ENCODE measurements at places on chromosomes 5 and 9. TPM values are rescaled to one million over a fixed set of nuclear protein-coding genes. Genes with fewer than 3 reads are reported as not detected.

GRCh38 chr9:93205045-93205768 is 21.3 kb downstream of the WNK2 start:
- H3K4me3 ChIP-seq, result no peak overlapping the region
- no peak for DNase-seq
- no peaks in the 10 kb centered on the region for H3K36me3 ChIP-seq
- H3K27me3 ChIP-seq, result no peaks in the 10 kb centered on the region
- peak overlapping the region; percentile 81 for H3K27ac ChIP-seq

- H3K4me1 ChIP-seq, result no peaks in the 10 kb centered on the region
- H3K27ac ChIP-seq, result no peak within 1 kb of the TSS
- no peak within 1 kb of the TSS for H3K4me3 ChIP-seq
- no peaks in the 10 kb centered on the region for H3K36me3 ChIP-seq
These were observed at the start of gene OR1Q1 for GRCh38 chr9:122614362-122614761. Gene OR1Q1, plus strand, starts transcription at chr9:122614738. Its CDS starts 0 bp downstream, at chr9:122614738.

Gene PCDHGA6
- total RNA-seq, result 4.0 TPM

GRCh38 chr9:89864731-89865130 is 259.9 kb downstream of the GADD45G start:
- H3K4me3 ChIP-seq, result no peak overlapping the region
- no peak for DNase-seq
- no peaks in the 10 kb centered on the region for H3K36me3 ChIP-seq
- no peaks in the 10 kb centered on the region for H3K27me3 ChIP-seq

GRCh38 chr5:5667136-5667554 is 244.7 kb downstream of the ICE1 start:
- DNase-seq, result no peak
- H3K27ac ChIP-seq, result no peak overlapping the region
- H3K36me3 ChIP-seq, result no peaks in the 10 kb centered on the region
- H3K4me1 ChIP-seq, result no peaks in the 10 kb centered on the region

Gene SLC6A7
- 67.7 TPM for total RNA-seq

DNA sequence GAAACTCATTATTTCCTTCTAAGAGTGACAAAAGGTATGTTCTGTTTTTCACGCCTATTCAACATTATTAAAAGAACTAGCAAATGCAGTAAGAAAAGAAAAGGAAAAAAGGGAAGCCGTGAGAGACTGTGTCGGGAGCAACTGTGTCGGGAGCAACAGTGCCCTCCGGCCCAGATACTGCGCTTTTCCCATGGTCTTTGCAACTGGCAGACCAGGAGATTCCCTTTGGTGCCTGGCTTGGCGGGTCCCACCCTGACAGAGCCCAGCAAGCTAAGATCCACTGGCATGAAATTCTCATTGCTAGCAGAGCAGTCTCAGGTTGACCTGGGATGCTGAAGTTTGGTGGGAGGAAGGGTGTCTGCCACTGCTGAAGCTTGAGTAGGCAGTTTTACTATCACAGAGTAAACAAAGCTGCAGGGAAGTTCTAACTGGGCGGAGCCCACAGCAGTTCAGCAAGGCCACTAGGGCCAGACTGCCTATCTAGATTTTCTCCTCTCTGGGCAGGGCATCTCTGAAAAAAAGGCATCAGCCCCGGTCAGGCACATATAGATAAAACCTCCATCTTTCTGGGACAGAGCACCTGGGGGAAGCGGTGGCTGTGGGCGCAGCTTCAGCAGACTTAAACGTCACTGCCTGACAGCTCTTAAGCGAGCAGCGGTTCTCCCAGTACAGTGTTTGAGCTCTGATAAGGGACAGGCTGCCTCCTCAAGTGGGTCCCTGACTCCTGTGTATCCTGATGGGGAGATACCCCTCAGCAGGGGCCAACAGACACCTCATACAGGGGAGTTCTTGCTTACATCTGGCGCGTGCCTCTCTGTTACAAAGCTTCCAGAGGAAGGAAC is 1237.4 kb upstream of the CDH18 start:
- no peak for DNase-seq
- H3K36me3 ChIP-seq, result no peaks in the 10 kb centered on the region
- H3K4me3 ChIP-seq, result no peak overlapping the region
- no peaks in the 10 kb centered on the region for H3K4me1 ChIP-seq
- H3K27ac ChIP-seq, result no peak overlapping the region
- no peaks in the 10 kb centered on the region for H3K27me3 ChIP-seq

- no peaks in the 10 kb centered on the region for H3K4me1 ChIP-seq
- no peak overlapping the region for H3K4me3 ChIP-seq
- H3K27ac ChIP-seq, result no peak overlapping the region
- no peaks in the 10 kb centered on the region for H3K36me3 ChIP-seq
These were observed 33.2 kb downstream of the C9orf50 start for GRCh38 chr9:129587487-129588262.

- H3K27ac ChIP-seq, result peak overlapping the region; percentile 79
- H3K4me1 ChIP-seq, result peaks cover 15% of the 10 kb centered on the region
- no peak for DNase-seq
- H3K4me3 ChIP-seq, result no peak overlapping the region
- peaks cover 54% of the 10 kb centered on the region for H3K27me3 ChIP-seq
- no peaks in the 10 kb centered on the region for H3K36me3 ChIP-seq
These were observed 1.0 kb upstream of the SLIT3 start for GRCh38 chr5:169301986-169302385.

Gene SHB
- 29.9 TPM for total RNA-seq

DNA sequence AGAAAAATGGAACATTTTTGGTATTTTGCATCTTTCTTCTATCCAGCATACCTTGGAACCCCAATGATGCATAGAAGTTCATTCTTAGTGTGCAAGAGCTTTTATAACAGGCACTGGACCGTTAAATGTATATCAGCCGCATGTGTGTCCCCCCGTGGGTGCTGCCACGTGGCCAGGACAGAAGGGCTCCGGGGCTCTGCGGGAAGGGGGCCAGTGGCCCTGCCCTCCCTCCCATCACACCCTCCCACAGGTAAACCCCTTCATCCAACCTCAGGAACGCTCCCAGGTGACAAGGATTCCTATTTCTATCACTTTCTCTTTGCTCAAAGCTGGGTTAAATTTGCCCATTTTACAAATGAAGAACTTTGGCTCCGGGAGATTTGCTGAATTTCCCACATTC is 393.4 kb upstream of the IRX4 start:
- no peaks in the 10 kb centered on the region for H3K27me3 ChIP-seq
- H3K27ac ChIP-seq, result no peak overlapping the region
- no peak overlapping the region for H3K4me3 ChIP-seq
- H3K36me3 ChIP-seq, result no peaks in the 10 kb centered on the region
- no peak for DNase-seq

DNA sequence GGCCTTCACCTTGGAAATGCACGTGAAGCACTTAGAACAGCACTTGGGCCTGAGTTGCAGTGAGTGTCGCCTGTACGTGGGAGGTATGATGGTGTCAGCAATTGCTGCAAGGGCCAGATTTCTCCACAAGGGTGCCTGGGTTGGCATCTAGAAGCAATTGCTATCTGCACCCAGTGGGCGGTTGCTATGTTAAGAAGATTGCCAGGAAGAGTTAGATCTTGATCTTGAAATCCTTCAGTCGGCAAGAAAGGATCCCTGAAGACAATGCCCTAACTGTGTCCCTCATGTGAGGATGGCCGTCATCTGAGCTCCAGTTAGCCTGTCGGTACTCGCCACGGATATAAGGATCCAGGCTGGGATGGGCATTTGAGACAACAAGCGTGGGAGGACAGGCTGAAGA is 62.9 kb downstream of the MAMDC2 start:
- no peaks in the 10 kb centered on the region for H3K36me3 ChIP-seq
- no peaks in the 10 kb centered on the region for H3K27me3 ChIP-seq
- H3K27ac ChIP-seq, result no peak overlapping the region
- peaks cover 18% of the 10 kb centered on the region for H3K4me1 ChIP-seq
- H3K4me3 ChIP-seq, result no peak overlapping the region

DNA sequence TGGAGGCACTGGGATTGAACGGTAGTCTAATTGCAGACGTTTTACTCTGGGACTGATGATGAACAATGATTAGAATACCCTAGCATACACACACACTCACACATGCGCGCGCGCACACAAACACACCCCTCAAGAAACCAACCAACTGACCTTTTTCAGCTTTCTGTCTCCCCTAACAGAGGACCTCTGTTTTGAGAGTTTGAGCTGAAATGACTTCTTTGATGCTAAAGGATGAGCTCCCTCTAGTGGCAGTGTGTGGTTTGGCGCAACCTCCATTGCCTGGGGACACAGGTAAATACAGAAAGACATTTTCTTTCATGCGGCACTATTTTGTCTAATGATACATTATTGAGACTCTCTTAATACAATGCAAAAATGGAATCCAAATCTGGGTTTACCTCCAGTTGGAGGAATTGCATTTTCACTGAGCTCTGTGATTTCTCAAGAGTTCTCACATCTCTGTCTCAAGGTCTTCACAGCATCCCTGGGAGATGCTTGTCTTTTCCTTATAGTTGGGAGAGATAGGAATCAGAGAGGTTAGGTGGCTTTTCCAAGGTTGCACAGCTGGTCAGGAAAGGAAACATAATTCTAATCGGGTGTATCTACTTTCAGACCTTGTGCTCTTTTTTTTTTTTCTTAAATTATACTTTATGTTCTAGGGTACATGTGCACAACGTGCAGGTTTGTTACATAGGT is 187.5 kb downstream of the TMEM38B start:
- no peak overlapping the region for H3K4me3 ChIP-seq
- DNase-seq, result peak; percentile 61
- no peaks in the 10 kb centered on the region for H3K27me3 ChIP-seq
- H3K36me3 ChIP-seq, result no peaks in the 10 kb centered on the region
- H3K4me1 ChIP-seq, result no peaks in the 10 kb centered on the region
- H3K27ac ChIP-seq, result no peak overlapping the region

DNA sequence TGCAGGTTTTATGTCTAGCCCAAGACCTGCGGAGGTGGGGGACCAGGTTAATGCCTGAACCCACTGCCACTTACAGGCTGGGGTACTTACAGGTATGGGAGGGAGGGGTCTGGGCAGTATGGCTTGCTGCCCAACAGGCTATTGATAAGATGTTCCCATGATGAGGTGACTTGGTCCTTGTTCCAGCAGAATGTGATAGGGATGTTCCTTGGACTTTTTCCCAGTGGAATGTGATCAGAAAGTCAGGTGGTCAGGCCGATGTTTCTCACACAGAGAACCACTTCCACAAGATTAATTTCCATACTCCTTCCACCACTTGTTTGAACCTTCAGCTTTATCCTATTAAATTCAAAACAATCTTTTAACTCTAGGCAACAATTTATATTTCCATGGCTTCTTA is 27.0 kb upstream of the GPX3 start:
- no peak overlapping the region for H3K4me3 ChIP-seq
- no peak overlapping the region for H3K27ac ChIP-seq
- no peaks in the 10 kb centered on the region for H3K27me3 ChIP-seq

Gene OBP2B
- not detected for total RNA-seq

- peak overlapping the region; percentile 53 for H3K27ac ChIP-seq
- H3K4me3 ChIP-seq, result no peak overlapping the region
- peaks cover 24% of the 10 kb centered on the region for H3K4me1 ChIP-seq
These were observed 249.2 kb upstream of the KLF4 start for GRCh38 chr9:107738789-107739188.

- no peaks in the 10 kb centered on the region for H3K27me3 ChIP-seq
- no peaks in the 10 kb centered on the region for H3K4me1 ChIP-seq
- no peak overlapping the region for H3K27ac ChIP-seq
- peak; percentile 26 for DNase-seq
These were observed 7.5 kb upstream of the TTC1 start for GRCh38 chr5:160001457-160001856.

DNA sequence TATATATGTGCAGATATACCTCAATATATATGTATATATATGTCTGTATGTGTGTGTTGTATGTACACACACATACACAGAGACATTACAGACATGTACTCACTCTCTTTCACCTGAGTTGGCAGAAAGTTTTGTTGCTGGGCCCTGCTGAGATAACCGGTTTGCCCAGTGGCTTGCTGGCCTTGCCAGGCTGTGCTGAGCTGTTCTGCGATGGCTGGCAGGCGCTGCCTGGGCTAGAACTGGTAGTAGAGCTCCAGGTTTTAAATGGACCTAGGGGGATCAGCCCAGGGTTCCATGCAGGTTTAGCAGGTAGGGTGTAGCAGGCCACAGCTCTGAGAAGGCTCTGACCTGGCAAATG is 394.3 kb downstream of the GADD45G start:
- peaks cover 29% of the 10 kb centered on the region for H3K4me1 ChIP-seq
- DNase-seq, result peak; percentile 76
- peak overlapping the region; percentile 93 for H3K27ac ChIP-seq
- H3K36me3 ChIP-seq, result no peaks in the 10 kb centered on the region

Gene DNAI1
- total RNA-seq, result not detected

DNA sequence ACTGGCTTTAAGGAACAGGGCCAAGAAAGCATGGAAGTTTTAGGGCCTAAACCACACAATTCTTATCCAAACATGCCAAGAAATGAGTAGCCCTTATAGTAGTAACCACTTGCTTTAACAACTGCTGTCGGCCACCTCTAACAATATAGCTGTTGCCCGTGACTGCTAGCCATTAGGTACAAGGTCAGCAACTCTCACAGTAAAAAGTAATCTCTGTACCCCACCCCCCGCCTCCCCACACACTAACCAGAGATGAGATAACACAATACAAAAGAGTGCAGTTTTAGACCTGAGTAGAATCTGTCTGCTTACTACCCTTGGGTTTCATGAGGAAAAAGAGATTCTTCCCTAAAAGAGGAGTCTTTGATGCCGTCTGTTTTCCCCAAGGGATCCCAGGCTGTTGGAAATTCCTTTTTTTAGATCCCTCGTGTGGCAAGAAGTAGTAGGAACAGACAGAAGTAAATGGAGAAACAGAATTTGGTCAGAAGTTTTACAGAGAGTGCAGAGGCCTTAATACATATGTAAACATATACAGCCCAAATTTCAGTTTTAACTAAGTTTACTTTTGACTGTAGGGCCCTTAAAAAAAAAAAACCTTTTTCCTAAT is 94.3 kb downstream of the WDR41 start:
- no peaks in the 10 kb centered on the region for H3K27me3 ChIP-seq
- no peaks in the 10 kb centered on the region for H3K4me1 ChIP-seq
- no peak overlapping the region for H3K4me3 ChIP-seq
- no peaks in the 10 kb centered on the region for H3K36me3 ChIP-seq
- DNase-seq, result no peak

DNA sequence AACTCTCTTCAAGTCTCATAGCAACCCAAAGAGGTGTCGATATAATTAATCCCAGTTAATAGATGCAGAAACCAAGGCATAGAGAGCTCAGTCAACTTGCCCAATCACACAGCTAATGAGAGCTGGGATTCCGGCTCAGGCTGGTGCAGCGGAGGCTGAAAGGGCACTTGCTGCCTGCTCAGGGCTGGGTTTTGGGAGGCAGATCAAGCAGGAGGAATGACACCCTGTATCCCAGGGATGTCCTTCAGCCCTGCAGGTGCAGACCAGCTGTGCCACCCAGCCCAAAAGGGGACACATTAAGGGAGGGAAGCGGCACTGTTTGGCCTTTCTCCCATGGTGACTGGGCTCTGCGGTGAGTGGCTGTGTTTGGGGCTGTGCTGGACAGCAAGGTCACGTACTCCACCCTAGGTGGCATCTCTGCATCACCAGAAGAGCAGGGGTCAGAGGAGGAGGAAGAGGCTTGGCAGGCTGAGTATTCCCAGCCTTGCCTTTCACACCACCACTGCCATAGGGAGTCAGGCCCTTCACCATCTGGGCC is 124.1 kb downstream of the MVB12B start:
- no peak overlapping the region for H3K4me3 ChIP-seq
- no peaks in the 10 kb centered on the region for H3K27me3 ChIP-seq
- no peaks in the 10 kb centered on the region for H3K4me1 ChIP-seq
- no peak for DNase-seq

GRCh38 chr9:91419222-91420191 is 4.1 kb downstream of the NFIL3 start:
- H3K27me3 ChIP-seq, result peaks cover 6% of the 10 kb centered on the region
- no peaks in the 10 kb centered on the region for H3K36me3 ChIP-seq

Gene JAKMIP2
- 0.40 TPM for total RNA-seq

GRCh38 chr9:133948131-133948530 is 44.0 kb downstream of the VAV2 start:
- DNase-seq, result no peak
- H3K4me3 ChIP-seq, result no peak overlapping the region
- no peaks in the 10 kb centered on the region for H3K27me3 ChIP-seq

Measured in transverse colon (tissue), 4 donors.